ENCODE measurements at places on chromosomes 1 and 21.
A peak's percentile ranks its signal among the peaks of the same experiment; 100 is the strongest.

- no peak for DNase-seq
These were observed 360.7 kb downstream of the TBX15 start for GRCh38 chr1:118627435-118627834.

DNA sequence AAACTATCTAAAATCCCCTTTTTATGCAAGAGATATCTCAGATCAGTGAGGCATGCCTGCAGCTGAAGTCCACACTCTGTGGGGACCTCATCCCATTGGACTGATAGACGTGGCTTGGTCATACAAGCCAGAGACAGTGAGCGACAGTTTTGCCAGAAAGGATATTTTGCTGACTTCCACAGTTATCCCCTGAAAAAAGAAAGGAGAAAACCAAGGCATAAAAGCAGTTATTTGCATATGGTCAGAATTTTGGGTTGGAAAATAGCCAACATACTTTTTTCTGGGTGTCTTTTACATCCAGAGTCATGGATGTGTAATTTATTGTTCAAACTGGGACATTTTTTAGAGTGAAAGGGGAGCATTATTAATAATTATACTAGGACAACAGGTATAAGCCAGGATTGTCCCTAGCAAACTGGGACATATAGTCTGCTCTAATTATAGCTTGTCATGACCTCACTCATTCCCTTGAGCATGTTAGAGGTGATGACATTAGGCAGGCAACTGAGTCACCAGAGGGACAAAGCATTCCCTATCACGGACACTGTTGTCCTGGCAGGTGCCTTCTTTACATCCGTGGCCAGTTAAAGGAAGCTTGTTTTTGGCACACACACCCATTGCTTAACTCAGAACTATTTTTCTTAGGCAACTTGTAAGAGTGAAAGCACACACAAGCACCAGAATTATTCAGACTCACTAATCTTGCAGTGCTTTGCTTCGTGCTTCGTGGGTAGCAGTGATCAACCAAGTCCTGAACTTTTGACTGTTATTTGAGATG lies 65.5 kb downstream of the PRRX1 start:
- DNase-seq = no peak

GRCh38 chr1:183223467-183223866 lies 37.4 kb downstream of the LAMC2 start:
- no peak for DNase-seq

GRCh38 chr1:54844564-54844963 lies 42.4 kb downstream of the DHCR24 start:
- DNase-seq = no peak

GRCh38 chr1:214205053-214205452 lies 75.9 kb upstream of the SMYD2 start:
- DNase-seq = no peak

GRCh38 chr1:14741532-14741931 lies 143.0 kb downstream of the KAZN start:
- no peak for DNase-seq

DNA sequence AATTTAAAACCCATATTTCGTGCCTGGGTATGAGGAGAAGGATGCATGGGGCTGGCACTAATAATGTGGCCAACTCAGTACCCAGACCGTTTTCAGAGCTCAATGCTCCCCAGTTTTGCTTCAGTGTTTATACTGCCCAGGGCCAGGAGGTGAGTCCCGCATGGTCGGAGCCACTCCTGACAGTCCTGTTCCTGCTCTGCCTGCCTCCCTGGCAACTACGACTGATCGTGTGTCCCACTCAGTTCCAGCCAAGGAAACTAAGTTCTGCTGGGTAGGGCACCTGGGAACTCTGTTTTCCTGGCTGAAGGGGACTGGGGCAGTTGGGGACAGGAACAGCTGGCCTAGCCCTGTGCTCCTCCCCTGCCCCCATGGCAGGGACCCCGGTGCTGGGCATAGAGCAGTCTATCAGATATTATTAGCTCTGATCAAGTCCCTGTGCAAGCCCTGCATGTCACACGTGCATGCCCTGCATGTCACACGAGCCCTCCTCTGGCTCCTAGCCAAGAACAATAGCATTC lies 19.2 kb downstream of the S100A7 start:
- no peak for DNase-seq

DNA sequence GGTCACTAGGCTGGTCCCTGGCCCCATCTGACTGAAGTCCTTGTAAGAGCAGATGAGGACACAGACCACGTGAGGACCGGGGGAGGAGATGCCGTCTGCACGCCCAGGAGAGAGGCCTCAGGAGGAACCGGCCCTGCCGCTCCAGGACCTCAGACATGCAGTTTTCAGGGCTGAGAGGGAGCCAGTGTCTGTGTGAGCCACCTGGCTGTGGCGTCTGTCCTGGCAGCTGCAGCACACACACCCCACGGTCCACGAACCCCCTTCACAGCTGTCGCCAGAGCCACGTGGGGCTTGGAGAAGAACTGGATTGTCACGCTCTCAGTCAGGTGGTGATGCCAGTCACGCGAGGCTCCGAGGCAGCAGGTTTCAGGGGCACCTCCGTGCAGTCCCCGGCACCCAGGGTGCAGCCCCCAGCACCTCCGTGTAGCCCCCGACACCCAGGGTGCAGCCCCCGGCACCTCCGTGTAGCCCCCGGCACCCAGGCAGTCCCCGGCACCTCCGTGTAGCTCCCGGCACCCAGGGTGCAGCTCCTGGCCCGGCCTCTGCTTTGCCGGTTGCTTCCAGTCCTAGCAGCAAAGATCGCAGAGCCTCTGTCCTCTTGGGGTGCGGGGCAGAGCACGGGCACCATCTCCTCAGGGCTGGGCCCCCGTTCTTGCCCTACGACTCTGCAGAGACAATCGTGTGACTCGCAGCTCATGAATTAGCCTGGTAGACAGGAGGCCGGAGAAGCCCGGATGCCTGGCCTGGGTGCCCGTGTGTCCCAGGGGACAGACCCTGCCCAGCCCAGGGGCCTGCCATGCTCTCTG lies 19.0 kb upstream of the SUMO3 start:
- DNase-seq = no peak

DNA sequence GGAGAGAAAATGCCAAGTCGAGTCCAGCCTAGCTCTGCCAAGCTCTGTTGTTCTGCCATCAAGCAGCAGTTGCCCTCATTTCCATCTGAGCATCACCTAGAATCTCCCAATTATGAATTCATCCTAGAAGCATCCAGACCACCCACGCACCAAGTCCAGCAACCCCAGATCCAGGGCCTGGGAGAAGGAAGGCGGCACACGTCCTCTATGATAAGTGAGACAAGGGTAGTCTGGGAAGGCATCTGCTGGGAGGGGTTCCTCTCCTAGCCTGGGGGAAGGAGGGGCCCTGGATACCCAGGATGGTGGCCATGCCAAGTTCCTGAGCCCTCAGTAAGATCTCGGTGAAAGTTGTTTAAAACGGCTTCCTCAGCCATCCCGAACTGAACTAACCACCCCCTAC lies 70.7 kb downstream of the VWA5B1 start:
- DNase-seq = no peak

- DNase-seq = peak; percentile 66
These were observed 550.9 kb downstream of the USP25 start for GRCh38 chr21:16280686-16281091.

DNA sequence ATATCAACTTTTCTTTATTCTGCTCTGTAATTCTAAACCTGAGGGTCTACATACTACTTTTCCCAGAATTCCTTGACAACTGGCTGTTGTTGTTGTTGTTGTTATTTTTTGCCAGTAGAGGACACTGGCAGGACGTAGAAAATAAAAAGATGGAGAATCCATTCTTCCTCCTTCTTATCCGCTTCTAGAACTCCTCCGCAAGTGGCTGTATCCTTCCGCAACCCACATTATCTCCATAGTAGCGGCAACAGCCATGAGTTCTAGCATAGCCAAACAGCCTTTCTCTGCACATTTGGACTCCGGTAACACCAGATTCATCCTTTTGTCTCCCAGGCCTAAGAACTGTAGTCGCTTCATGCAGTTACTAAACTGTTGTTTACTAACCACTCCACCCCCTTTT lies 91.1 kb upstream of the CACHD1 start:
- DNase-seq = no peak

DNA sequence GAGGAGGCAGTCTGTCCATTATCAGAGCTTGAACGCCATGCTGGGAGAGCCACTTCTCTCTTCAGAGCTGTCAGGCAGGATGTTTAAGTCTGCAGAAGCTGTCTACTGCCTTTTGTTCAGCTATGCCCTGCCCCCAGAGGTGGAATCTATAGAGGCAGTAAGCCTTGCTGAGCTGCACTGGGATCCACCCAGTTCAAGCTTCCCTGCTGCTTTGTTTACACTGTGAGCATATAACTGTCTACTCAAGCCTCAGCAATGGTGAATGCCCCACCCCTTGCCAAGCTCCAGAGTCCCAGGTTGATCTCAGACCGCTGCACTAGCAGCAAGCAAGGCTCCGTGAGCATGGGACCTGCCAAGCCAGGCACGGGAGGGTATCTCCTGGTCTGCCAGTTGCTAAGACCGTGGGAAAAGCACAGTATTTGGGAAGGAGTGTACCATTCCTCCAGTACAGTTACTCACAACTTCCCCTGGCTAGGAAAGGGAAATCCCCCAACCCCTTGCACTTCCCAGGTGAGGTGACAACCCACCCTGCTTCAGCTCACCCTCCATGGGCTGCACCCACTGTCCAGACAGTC lies 32.5 kb downstream of the RGS13 start:
- DNase-seq = no peak

GRCh38 chr21:43191521-43191920 lies 22.7 kb downstream of the CRYAA start:
- DNase-seq = no peak

GRCh38 chr1:223176437-223176836 lies 33.4 kb upstream of the TLR5 start:
- no peak for DNase-seq

GRCh38 chr1:206490771-206491405 lies 16.4 kb upstream of the RASSF5 start:
- no peak for DNase-seq

DNA sequence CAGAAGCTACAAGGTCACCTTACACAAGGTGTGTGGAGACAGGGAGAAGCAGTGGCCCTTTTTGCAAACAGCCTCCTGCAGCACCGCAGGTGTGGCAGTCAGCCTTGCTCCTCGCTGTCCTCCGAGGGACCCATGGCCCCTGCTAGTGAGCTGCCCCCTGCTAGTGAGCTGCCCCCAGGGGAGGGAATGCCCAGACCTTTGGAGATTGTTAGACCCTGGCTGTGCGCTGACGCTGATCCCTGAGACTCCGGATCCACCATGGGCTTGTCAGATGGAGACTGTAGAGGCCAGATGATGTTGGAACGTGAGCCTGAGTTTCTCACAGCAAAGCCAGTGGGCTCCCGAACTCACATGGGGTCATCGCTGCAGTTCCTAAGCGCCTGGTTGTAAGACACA lies 172.2 kb downstream of the NPHP4 start:
- no peak for DNase-seq

DNA sequence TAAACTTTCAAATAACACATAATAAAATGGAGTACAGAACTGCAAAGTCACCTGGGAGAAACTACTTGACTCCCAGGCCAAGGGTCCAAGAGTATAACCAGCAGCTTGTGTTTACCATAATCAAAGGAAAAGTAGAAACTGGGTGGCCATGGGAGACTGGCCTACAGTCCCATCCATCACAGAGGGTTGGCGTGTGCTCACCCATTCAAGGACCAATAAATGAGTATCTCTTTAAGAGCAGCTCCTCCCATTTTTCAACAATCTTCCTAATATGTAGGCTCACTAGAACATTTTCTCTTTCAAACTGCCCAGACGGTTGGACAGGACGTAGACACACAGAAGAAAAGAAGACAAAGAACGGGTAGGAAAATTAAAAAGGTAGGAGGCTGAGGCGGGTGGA lies at the start of gene FMO3:
Gene FMO3 (plus strand): TSS at position 302 of the 400 bp plus-strand sequence. CDS start 1,754 bp downstream, outside the sequence.
- DNase-seq = no peak

DNA sequence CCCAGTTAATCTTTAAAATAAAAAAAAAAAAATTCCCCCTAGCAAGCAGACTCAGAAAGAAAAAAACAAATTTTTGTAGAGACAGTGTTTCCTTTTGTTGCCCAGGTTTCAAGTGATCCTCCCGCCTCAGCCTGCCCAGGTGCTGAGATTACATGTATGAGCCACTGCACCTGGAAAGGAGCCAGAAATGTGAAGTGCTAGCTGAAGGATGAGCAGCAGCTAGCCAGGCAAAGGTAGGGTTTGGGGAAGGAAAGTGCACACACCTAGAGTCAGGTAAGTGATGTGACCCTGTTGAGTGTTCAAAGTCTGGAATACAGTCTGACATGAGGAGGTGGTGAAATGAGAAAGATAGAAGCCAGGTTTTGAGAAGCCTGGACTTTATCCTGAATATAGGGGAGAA lies 1.7 kb downstream of the AKR1A1 start:
- DNase-seq = no peak
